Glutamatergic neuron (in vitro differentiated cells): ENCODE measurements at places on chromosomes 16 and 17. TPM values are rescaled to one million over a fixed set of nuclear protein-coding genes. Genes with fewer than 3 reads are reported as not detected.

Gene METTL26
- 63.6 TPM for total RNA-seq

DNA sequence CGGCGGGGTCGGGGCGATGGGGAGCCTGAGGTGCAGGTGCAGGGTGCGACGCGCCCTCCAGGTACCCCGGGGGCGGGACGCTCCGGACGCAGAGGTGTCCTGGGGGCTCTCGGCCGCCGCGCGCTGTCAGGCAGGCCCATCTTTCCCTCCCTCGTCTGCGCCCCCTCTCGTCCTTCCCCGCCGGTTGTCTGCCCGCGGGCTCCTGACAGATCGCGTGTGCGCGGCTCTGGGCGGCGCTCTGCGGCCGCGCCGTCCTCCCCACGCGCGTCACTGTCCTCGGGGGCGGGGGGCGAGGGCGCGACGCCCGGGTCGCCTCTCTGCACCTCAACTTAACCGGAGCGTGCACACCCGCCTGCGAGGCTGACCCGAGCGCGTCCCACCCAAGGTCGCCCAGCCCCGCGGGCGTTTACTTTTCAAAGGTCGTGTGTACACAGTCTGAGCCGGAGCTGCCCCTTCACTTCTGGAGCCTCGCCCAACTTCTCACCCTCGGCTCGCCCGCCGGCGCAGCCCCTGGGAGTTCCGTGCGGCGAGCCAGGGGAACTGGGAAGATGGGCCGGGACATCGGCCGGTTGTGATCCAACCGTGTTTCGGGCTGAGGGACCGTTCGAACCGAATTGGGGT is 512 bp downstream of the AKAP1 start:
- DNase-seq: peak; percentile 79

DNA sequence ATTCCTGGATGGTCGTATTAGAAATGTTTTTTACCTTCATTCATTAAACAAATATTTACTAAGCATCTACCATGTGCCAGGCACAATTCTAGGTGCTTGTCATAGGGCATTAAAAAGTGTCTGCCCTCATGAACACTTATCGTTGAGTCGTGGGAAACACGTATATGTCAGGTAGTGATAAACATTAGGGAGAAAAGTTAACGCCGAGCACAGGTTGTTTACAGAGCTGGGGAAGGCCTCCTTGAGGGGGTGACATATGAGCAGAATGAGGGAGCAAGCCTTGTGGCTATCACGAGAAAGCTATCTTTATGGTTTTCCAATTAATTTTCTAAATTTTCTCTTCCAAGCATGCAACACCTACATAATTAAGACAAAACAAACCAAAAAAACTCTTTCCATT is 985 bp upstream of the ZNF213 start:
- DNase-seq: no peak

- no peak for DNase-seq
Observed at GRCh38 chr16:84897911-84898377, 78.2 kb downstream of the CRISPLD2 start.

DNA sequence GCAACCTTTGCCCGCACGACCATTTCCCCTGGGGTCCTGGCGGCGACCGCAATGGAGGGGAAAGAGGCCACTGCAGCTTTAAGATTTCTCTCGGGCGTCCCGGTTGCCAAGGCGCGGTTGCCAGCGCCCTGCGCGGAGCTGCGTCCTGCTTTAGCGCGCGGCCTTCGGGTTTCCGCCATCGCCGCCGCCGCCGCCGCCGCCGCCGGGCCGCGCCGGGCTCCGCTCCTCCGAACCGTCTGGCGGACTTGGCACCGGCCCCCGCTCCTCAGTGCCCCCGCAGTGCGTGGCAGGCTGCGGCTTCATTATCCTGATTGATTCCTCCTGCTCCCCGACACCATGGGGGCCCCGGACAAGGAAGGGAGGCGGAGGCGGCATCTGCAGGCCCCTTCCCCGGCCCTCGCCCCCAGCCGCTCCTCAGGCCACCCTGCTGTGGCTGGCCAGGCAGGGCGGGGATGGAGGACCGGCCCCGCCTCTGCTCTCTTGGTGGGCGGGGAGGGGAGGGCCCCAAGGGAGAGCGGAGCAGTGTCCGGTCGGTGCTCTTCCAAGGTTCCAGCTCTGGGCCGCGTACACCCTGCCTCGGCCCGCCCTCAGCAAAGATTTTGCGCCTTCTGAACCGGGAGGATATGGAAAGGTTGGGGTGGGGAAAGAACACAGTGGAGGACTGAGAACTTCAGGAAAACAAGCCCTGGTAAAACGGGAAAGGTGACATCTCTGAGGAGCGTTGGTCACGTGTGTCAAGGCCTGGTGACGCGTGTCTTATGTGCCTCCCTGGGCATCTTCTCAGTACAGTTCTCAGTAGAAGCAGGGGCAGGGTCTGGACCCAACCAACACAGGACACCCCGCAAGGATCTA is 34.0 kb downstream of the NEUROD2 start:
- peak; percentile 79 for DNase-seq

DNA sequence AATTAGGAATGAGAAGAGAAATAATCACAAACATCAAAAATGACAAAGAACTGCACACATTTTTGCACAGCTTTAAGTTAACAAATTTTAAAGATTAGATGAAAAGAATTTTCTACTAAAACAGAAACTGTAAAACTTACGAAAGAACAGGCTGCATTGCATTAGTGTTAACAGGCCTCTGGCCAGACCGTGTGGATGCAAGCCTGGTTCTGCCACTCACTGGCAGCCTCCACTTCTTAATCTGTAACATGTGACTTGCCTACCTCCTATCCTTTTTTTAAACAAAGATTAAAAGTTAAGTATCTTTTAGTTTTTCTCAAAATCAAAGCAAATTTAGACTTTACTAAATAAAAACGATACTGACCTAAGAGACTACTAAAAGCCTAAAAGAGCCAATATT is 37.5 kb downstream of the CREBBP start:
- no peak for DNase-seq
